ENCODE measurements at places on chromosomes 16 and 17.

- DNase-seq, result peak; percentile 16
These were observed 7.5 kb downstream of the BTBD17 start for GRCh38 chr17:74354123-74354522.

GRCh38 chr17:13421581-13422130, 180.1 kb downstream of the HS3ST3A1 start:
- no peak for DNase-seq

DNA sequence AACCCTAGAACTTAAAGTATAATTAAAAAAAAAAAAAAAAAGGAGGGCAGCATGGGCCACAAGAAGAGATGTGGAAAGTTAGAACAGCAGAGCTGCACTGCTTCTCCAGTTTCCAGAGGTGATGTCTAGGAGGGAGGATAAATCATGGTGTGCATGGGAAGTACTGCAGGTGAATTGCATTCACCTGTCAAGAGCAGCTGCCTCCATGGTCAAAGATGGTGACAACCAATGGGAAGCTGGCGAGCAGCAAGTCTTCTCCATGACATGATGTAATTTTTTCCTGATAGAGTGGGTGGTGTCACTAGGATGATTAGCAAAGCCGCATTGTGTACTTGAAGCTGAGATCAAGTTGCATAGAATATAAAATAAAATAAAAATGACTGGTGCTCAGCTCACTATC, 95.6 kb upstream of the HS3ST4 start:
- no peak for DNase-seq

GRCh38 chr16:81551821-81552304, 107.3 kb downstream of the CMIP start:
- DNase-seq, result no peak
